H7 (cell line): ENCODE measurements at places on chromosomes 6 and 20. TPM values are rescaled to one million over a fixed set of nuclear protein-coding genes. Genes with fewer than 3 reads are reported as not detected.

LAMA5 gene
- 61.0 and 90.8 TPM in 2 replicates for total RNA-seq

BMP2 gene
- 5.9 and 13.0 TPM in 2 replicates for total RNA-seq

MYMX gene
- total RNA-seq: 5.2 and 6.0 TPM in 2 replicates

OPRL1 gene
- 2.4 and 4.4 TPM in 2 replicates for total RNA-seq

ERVFRD-1 gene
- not detected in 2 replicates for total RNA-seq

TGM2 gene
- 0.83 and 1.1 TPM in 2 replicates for total RNA-seq

RRAGD gene
- 16.0 and 19.8 TPM in 2 replicates for total RNA-seq

SMOC2 gene
- total RNA-seq: 0.18 and 0.45 TPM in 2 replicates

FAM229B gene
- total RNA-seq: 8.0 and 11.5 TPM in 2 replicates

SLC35D3 gene
- total RNA-seq: 0.42 and 0.63 TPM in 2 replicates

EBF4 gene
- total RNA-seq: 1.1 and 2.6 TPM in 2 replicates

FAM217A gene
- not detected in 2 replicates for total RNA-seq

UFL1 gene
- 14.9 and 26.0 TPM in 2 replicates for total RNA-seq

HIVEP1 gene
- 13.3 and 16.0 TPM in 2 replicates for total RNA-seq

CLPSL2 gene
- 4.2 and 10.8 TPM in 2 replicates for total RNA-seq

SAMD5 gene
- total RNA-seq: 0.07 and 0.17 TPM in 2 replicates

CST2 gene
- total RNA-seq: not detected in 2 replicates

MROH8 gene
- 1.1 and 1.3 TPM in 2 replicates for total RNA-seq

C6orf52 gene
- 0.26 and 4.6 TPM in 2 replicates for total RNA-seq

CFB gene
- total RNA-seq: not detected in 2 replicates

SNAP91 gene
- total RNA-seq: 0.45 and 0.67 TPM in 2 replicates

LST1 gene
- total RNA-seq: not detected in 2 replicates

ETV7 gene
- total RNA-seq: 0.28 and 1.5 TPM in 2 replicates

MAPK13 gene
- total RNA-seq: 3.2 TPM in 2 replicates

PSMF1 gene
- total RNA-seq: 33.7 and 36.8 TPM in 2 replicates

CPXM1 gene
- 105 and 109 TPM in 2 replicates for total RNA-seq

TNF gene
- not detected in 2 replicates for total RNA-seq

ADGRF1 gene
- not detected in 2 replicates for total RNA-seq

ADGRF5 gene
- under 0.01 and 1.0 TPM in 2 replicates for total RNA-seq

GABRR1 gene
- 0.07 and 0.10 TPM in 2 replicates for total RNA-seq

TMEM244 gene
- total RNA-seq: not detected in 2 replicates

PDYN gene
- total RNA-seq: 0.15 and 0.52 TPM in 2 replicates

C4B gene
- total RNA-seq: 1.1 and 1.9 TPM in 2 replicates

C6orf132 gene
- 4.7 and 11.3 TPM in 2 replicates for total RNA-seq

SLA2 gene
- 0.14 and 0.33 TPM in 2 replicates for total RNA-seq

SLPI gene
- not detected in 2 replicates for total RNA-seq

CEP162 gene
- total RNA-seq: 3.3 and 6.2 TPM in 2 replicates

BTBD9 gene
- 5.0 and 6.1 TPM in 2 replicates for total RNA-seq

HRH3 gene
- total RNA-seq: 0.85 and 1.9 TPM in 2 replicates

CDS2 gene
- 25.1 and 27.5 TPM in 2 replicates for total RNA-seq

CPNE5 gene
- total RNA-seq: 0.04 and 0.42 TPM in 2 replicates

DDX39B gene
- total RNA-seq: 787 and 872 TPM in 2 replicates

HLA-DOA gene
- total RNA-seq: 2.3 and 6.1 TPM in 2 replicates

TSHZ2 gene
- 0.07 and 0.31 TPM in 2 replicates for total RNA-seq

FABP7 gene
- total RNA-seq: 0.11 and 0.28 TPM in 2 replicates

COL9A3 gene
- total RNA-seq: 131 and 139 TPM in 2 replicates

PCSK2 gene
- total RNA-seq: 0.10 and 0.11 TPM in 2 replicates
